Activated CD4-positive, alpha-beta T cell treated with anti-CD3 and anti-CD28 coated beads, Interleukin-2, Interleukin-4, amounts not matched to agents 100 ng/mL and 50 ng/mL, durations not matched to agents 16 hours and 8 hours (primary cell): ENCODE measurements at places on chromosomes 1 and 21.

DNA sequence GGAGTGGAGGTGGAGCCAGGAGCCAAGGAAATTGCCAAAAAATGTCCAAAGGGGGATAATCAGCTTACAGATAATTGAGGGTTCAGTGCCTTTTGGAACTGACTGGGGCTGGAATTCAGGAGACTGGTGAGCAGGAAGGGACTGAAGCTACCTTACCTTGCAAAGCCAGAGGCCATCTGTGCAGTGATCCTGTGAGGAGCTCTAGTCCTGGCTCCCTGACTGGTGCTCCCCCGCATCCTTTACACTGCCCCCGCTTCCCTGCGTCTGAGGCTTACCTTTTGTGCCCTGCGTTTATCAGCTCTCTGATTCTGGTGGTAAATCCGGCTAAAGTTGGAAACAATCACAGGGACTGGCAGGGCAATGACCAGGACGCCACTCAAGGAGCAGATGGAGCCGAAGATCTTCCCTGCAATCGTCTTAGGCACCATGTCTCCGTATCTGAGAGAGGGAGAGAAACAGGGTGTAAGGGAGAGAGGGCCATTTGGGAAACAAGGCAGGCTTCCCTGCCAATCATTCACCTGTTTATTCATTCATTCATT, 31.0 kb downstream of the DDX20 start:
- no peak for DNase-seq

DNA sequence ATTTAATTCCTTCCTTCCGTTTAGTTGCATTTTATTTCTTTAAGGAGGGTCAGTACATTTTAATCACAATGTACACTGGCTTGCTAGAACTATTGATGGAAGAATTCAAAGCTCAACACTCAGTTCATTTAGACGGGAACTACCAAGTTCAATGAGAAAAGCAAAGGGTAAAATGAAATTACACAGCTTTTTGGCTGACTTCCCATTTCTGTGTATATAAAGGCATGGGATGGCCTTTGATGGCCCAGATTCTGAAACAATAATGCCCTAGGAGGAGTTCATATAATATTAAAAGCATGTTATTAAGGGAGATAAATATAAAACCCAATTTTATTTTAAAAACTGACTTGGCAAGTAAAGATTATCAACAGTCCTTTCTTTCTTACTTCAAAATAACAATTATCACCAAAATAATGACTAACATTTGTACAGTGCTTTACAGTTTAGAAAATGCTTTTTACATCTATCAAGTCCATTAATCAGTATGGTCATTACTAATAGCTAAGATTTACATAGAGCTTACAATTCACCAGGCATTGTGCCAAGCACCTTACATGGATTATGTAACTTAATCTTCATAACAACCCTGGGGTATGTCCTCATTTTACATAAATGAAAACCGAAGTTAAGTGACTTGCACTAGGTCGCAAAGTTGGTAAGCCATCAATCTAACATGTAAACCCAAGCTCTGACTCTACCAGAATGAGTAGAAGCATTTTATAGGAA, 402.4 kb downstream of the OMA1 start:
- no peak for DNase-seq

GRCh38 chr1:26404641-26405040, 6.0 kb upstream of the LIN28A start:
- no peak for DNase-seq

- DNase-seq = peak; percentile 32
Observed at GRCh38 chr1:58047265-58047858, 499.2 kb downstream of the OMA1 start.

- no peak for DNase-seq
Observed at GRCh38 chr1:222824641-222825040, 9.8 kb downstream of the DISP1 start.

- DNase-seq = peak; percentile 56
Observed at GRCh38 chr1:61851849-61852669, 109.8 kb downstream of the PATJ start.

DNA sequence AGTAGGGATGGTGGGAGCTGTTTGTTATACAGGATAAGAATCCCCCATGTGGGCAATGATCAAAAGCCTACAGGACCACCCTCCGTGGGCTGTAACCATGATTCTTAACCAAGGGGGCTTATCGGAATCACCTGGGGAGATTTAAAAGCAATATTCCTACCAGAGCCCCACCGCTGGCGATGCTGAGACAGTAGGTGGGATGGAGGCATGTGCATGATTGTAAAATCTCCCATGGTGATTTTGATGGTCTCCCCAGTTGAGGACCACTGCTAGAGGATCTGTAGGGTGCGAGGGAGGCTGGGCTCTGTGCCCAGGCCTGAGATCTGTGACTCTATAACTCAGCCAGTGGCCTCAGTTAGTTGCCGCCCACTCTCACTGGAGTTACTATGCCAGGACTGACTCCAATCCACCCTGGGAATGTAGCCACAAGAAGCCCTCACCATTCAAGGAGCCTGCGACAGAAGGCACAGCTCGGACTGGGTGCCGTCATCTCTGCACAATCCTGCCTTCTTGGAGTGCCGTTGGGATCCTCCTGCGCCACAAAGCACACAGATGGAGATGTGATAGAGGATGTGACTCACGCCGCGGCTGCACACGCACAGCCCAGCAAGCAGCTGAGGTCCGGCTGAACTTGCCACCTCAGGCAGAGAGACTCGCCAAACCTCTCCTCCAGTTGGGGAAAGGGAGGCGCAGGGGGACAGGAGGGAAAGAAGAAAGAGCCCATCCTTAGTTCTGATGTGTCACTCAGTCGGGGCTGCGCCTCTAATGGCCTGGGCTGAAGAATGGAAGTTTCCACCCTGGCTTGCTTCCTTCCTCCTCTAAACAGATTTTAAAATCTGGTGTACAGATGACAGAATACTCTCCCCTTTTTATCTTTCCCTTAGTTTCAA, 26.5 kb downstream of the AKNAD1 start:
- DNase-seq = no peak

DNA sequence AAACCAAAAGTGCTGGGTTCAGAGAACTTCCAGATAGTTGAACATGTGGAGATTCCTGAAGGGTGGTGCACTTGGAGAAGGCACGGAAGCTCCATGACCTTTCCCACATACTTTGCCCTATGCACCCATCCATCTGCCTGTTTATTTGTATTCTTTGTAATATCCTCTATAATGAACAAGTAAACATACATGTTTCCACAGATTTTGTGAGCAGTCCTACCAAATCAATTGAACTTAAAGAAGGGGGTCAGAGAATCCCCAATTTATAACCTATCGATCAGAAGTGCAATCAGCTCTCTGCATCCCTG, 121.4 kb downstream of the ADSS2 start:
- DNase-seq = no peak

GRCh38 chr1:2845869-2846268, 44.4 kb upstream of the TTC34 start:
- no peak for DNase-seq

DNA sequence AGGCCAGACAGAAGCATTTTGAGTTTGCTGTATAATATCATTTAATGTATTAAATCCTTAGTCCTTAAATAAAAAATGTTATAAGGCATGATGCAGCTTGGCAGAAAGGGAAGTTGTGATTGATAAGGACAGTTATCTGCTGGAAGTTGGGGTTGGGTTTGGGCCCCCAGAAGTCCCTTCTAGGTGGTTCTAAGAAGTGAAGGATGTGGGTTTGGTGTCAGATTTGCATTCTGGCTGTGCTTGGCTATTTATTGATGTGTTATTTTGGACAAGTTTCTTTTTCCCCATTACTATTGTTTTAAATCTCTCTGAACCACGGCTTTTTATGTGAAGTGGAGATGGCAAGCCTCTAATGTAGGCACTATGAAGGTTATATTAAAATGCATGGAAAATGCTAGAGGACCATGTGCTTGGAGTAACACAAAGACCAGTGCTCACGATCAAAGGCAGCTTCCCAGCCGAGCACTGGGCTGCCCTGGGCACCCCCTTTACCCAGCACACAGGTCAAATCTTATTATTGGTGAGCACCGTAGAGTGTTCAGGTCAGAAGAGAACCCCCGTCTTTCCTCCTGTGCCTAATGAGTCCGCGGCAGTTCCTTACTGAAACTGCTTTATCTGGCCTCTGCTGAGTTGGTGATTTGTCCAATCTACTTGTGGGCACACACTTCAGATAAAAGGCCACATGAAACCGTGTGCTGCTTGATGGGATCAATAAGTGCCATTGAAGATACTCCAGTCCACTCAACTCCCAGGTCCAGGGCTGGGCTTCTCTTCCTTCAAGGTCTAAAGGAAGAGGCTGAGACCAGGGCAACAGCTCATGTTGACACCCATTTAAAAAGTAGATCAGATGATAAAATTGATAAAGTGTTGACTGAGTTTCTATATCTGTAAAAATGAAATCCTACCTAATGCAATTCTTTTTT, 212.0 kb downstream of the PRDM2 start:
- DNase-seq = no peak

DNA sequence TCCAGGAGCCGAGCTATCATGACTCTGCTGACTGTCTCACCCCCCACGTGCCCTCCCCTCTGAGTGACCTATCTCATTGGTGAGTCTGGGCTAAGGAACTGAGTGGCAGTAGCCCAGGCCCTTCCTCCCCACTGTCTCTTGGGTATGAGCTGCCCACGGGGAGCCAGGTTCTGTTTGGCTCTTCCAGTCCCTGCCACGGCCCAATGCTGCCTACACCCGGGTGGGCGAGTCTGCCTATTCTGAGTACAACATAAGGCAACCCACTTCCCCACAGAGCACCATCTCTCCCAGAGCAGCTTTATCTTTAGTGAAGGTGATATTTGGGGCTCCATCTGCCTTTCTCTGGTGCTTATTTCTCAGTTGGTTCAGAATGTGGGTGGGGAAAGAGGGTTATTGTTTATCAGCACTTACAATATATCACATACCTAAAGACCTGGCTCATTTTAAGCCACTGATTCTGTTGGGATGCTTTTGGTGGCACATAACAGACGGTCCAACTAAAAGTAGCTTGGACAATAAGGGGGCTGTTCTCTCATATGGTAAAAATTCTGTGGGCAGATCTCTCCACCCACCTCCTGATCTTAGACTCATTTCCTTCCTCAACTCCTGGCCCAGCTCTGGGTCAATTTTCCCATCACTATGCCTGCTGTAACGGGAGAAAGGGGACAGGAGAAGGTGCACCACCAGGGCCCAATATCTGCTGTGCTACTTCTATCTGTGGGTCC, 27.7 kb upstream of the VWA5B1 start:
- DNase-seq = no peak

GRCh38 chr1:37472281-37472680, 2.1 kb upstream of the ZC3H12A start:
- DNase-seq = no peak

- DNase-seq = no peak
Observed at GRCh38 chr1:177984136-177984525, 14.3 kb upstream of the SEC16B start.

DNA sequence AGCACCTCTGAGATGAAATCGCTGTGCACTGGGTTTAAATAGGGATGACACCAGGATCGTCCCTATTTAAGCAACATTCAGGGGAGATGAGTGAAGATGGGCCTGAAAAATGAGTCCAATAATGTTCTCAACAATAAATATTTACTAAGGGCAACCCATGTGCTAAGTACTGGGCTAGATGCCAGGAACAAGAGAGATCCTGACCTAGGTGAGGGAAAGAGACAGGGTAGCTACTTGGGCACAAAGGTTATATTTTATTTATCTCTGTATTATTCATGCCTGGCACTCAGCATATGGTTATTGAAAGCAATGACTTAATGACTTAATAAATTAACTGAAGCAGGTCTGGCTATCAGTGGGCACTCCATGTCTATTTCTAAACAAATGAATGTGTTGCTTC, 27.4 kb upstream of the AVPR1B start:
- no peak for DNase-seq

DNA sequence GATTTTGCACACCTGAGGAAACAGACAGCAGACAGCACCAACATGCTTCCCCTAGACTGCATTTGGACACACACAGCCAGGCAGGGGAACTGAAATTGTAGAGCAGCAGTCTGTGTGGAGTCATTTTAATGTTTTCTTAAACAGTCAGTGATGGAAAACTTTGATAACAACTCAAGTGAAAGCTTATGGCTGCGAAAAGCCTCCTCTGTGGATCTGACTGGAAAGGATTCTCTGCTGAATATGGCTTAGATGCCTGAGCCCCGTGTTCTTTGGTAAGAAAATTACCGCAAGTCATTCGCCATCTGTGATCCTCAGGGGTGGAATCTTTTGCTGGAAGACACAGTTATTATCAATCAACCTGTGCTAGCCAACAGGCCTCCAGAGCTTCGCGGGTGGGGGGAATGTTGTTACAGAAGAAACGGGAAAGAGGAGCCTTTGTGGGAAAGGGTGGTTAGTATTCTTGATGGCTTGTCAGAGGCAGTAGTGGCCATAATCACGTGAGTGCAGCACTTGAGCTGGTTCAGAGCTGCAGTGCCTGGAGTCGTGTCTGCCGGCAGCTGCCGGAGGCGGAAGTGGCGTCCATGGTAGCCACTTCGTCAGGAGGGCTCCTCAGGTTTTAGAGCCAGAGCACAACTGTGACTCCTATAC, 204.7 kb downstream of the ST6GALNAC3 start:
- DNase-seq = no peak

DNA sequence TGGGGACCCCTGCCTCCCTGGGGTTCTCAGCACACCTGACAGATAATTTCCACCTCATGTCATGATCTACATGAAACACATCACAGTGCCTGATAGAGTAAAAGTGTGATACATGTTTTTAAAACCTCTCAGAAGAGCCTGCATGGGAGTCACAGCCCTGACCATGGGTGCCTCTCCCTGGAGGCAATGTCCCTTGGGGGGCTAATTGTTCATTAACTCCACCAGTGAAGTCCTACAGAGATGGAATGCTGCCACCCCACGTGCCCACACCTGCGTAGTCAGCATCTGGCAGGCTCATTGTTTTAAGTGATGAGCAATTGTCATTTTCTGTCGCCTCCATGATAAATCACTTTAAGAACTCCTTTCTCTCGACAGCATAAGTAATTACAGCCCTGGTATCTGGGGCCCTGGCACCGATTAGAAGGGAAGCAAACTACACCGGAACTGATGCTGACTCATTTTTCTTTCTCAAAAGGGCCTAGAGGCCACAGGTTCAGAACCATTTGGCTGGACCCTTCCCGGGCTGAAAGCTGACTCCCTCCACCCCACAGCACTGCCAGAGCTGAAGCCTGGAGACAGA, 109.6 kb upstream of the GJB5 start:
- DNase-seq = no peak

GRCh38 chr1:206029484-206029883, 5.8 kb upstream of the CTSE start:
- DNase-seq = no peak

DNA sequence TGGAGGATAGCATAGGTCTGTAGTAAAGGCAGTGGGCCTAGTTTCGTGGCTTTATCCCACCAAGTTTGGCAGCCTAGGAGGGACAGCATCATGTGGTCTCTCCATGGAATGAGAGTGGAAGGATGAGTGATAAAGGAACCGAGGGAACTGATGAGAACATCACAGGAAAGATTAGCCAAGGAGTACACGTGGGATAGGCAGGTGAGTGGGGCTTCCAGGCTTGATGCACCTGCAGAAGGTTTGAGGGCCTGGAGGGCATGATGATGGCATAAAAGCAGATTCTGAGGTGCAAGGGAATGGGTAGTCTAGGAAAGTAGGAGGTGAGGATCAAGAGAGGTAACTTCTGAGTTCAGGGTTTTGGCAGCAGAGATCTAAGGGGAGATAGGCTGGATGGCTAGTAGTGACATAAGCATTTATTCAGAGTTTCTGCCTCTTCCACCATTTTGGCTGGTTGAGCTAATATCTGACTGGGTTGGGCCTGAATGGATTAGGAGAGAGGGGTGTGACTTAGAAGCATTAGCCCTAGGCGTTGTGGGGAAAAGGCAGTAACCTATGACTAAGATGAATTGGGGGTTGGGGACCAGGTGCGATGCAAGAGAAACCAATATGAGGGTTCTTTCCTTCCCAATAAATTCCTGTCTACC, 9.1 kb downstream of the PTGFRN start:
- no peak for DNase-seq

GRCh38 chr1:90143591-90143990, 148.7 kb downstream of the ZNF326 start:
- no peak for DNase-seq
